Activated CD8-positive, alpha-beta memory T cell treated with anti-CD3 and anti-CD28 coated beads, Interleukin-2, amount 10 ng/mL, durations not matched to agents 7 days and 5 days (primary cell): ENCODE measurements at places on chromosomes 12 and 14. TPM values are rescaled to one million over a fixed set of nuclear protein-coding genes. Genes with fewer than 3 reads are reported as not detected.

Gene ZDHHC22
- total RNA-seq, result not detected

Gene MAP1LC3B2
- 1.7 TPM for total RNA-seq

Gene EXOC5
- total RNA-seq, result 57.0 TPM

Gene FOXN4
- total RNA-seq, result not detected

- no peak for DNase-seq
Observed at GRCh38 chr12:7369274-7369729, 65.4 kb downstream of the ACSM4 start.

DNA sequence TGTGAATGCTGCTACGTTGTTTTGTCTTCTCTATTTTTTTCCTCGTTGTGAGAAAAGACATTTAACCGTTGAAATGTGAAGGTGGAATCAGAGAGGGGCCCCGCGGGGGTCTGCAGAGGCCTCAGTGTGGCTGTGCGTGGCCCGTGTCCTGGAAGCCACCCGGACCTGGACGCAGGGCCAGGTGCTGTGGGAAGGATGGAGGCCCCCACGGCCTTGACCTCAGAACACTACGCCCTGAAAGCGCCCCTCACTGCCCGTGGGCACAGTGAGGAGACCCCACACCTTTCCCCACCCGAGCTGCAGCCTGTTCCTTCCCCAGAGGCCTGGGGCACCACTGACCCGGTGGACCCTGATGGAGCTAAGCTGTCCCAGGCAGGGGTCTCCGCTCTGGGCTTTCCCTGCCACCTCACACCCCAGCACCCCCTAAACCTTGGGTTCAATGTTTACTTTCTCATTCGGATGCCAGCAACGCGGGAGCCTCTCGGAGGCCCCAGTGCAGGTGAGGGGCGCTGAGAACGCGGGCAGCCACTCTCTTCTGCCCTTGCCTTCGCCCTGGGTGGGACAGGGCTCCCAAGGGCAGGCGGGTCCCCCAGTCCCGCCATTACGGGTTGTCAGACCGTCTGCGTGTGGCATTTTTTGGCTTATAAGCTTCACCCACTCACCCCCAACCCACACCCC is 26.9 kb downstream of the SETD1B start:
- no peak for DNase-seq

GRCh38 chr12:14393751-14394150 is 28.3 kb downstream of the ATF7IP start:
- no peak for DNase-seq

- DNase-seq, result peak; percentile 27
Observed at GRCh38 chr12:4047421-4047820, 174.2 kb upstream of the PARP11 start.

- peak; percentile 93 for DNase-seq
Observed at GRCh38 chr12:104303538-104304151, at the start of gene EID3. Gene EID3, plus strand, starts transcription at chr12:104303739. Its CDS starts 196 bp downstream, at chr12:104303935.

GRCh38 chr14:39316830-39317553 is 83.3 kb downstream of the MIA2 start:
- DNase-seq, result no peak

GRCh38 chr14:97457575-97458085 is 660.4 kb downstream of the VRK1 start:
- no peak for DNase-seq

GRCh38 chr14:56273951-56274350 is 155.7 kb downstream of the PELI2 start:
- no peak for DNase-seq
